A549 (cell line): ENCODE measurements at places on chromosomes 5 and 9.

GRCh38 chr9:2363138-2363745 lies 258.3 kb upstream of the VLDLR start:
- no peak for DNase-seq

DNA sequence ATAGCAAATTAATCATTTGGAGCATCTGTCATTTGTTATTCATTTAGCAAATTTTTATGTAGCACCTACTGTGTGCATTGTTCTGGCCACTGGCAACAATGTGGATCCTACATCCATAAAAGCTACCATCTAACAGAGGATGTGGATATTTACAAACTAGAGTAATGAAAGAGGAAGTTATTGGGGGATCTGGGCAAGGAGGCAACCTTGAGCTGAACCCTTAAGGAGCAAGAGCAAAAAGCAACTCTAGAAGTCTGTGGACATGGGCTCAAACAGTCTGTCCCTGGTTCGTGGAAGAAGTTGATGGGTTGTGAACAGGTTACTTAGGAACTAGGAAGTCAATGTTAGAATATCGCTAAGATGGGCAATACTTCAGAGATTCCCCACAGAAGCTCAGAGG lies 259.9 kb downstream of the SYK start:
- no peak for DNase-seq

- no peak for DNase-seq
Observed at GRCh38 chr9:137969685-137970084, 92.1 kb downstream of the CACNA1B start.

GRCh38 chr5:4189317-4189716 lies 593.7 kb downstream of the IRX1 start:
- DNase-seq: no peak

DNA sequence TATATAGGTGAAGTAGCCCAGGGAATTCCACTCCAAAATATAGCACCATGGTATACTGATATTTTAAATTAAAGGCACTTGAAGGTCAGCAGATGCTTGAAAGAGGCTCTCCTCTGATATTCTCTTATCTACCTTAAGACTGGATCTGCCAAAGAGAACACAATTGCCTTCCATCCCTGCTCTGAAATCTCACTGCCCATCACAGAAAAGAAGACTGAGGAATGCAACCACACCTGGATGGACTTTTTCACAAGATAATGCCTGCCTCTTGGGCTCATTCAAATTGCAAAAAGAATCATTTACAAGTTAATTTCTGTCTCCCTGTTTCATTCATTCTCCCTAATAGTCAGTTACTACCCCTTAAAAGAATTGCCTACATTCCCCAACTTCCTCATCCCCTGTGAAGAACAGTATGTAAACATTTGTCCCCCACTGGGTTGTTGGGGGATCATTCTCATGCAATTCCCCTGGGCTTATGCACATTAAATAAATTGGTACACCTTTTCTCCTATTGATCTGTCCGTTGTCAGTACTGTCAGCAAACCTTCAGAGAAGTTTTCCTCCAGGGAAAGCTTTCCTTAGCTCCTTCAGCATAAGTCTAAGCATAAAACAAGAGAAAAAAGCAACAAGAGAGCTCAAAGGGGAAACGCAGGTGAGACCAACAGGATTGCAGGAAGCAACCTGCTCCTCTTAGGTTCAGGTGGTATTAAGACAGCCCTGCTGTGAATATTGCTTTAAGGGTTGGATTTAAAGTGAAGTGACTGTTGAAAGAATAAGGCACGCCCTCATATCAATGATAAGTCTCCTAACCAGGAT lies 171.4 kb upstream of the SLC30A5 start:
- no peak for DNase-seq

GRCh38 chr9:73847536-73847935 lies 649.6 kb upstream of the RORB start:
- DNase-seq: no peak

DNA sequence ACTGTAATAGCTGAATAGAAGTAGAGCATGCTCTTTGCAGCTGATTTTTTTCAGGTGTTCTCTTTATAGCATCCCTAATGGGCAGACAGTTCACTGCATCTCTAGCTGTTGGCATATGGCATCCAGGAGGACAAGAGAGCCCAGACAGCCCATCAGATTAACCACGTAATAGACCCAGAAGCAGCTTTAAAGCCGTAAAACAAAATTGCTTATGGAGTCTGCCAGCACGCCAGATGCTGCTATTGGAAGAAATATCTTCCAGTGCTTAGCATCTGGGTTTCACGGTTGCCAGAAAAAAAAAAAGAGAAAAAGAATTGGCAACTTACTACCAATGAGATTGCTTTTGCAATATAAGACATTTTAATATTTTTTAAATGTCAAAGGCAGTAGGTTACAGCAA lies 869.4 kb upstream of the NUDT12 start:
- DNase-seq: no peak

GRCh38 chr9:97629156-97629555 lies 4.0 kb downstream of the TSTD2 start:
- no peak for DNase-seq

- DNase-seq: no peak
Observed at GRCh38 chr5:2185646-2186471, 303.1 kb upstream of the IRX4 start.

GRCh38 chr9:2174306-2174705 lies 159.2 kb downstream of the SMARCA2 start:
- DNase-seq: no peak

GRCh38 chr9:113899205-113899604 lies 23.1 kb downstream of the ZNF618 start:
- DNase-seq: no peak

DNA sequence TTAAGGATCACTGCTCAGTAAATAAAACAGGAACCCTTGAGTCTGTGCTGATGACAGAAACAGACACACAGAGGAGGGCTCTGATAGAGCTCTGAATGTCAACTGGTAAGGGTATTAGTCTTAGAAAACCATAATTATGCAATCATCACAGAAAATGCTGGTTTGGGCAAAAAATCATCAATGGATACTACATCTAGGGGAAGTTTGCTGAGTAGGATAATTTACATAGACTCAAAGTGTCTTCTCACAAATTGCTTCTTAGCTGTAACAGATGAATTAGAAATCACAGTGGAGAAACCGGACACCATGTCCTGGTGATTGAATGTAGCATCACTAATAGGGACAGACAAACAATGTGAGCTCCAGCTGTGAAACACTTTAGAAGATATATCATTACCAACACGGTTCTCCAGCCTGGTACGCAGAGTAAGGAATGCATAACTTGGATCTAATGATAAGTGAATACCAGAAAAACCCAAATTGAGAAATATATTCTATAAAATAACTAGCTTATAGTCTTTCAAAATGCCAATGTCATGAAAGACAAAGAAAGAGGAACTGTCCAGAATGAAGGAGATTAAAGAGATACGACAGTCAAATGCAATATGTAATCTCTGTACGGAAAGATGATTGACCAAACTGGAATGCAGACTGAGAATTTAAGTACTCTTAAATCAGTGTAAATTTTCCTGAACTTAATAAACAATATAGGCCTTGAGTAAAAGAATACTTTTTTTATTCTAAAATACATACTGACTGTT lies 17.3 kb downstream of the CHD1 start:
- no peak for DNase-seq

- DNase-seq: no peak
Observed at GRCh38 chr5:68730220-68730978, 363.4 kb upstream of the SLC30A5 start.

DNA sequence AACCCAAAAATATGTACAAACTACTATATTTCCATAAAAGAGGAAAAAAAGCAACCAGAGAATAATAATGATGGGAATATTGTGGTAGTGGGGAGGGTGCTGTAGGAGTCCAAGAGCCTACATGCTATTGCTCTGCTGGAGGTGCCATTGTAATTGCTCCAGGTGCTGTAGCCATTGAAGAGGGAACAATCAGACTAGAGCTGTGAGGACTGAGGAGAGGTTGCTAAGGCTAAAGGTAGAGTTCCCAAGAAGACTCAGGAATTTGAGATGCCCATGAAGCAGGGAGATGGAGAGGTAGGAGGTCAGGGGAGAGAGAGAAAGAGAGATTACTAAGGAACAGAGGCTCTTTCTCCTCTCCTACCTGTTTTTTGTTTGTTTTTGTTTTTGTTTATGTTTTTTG lies 394.0 kb downstream of the DMRTA1 start:
- DNase-seq: no peak

DNA sequence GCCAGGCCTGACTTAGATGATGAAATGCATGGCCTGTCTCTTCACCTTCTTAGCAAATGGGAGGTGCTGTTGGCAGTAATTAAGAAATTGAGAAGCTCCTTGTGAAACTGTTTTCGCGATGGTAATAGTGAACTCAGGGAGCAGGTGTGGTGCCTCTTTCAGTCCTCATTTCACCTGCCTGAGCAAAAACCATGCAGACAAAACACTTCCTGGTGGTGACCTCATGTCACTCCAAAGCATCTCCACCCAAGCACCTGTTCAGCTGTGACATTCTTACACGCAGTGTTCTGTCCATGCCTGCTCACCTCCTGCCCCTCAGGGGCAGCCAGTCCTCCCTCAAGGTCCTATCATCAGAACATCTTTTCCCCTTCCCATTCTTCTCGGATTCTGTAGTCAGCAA lies 146.5 kb downstream of the CD180 start:
- no peak for DNase-seq

- no peak for DNase-seq
Observed at GRCh38 chr5:148911386-148911785, 85.0 kb downstream of the ADRB2 start.

GRCh38 chr9:137825324-137825989 lies 52.1 kb upstream of the CACNA1B start:
- no peak for DNase-seq

DNA sequence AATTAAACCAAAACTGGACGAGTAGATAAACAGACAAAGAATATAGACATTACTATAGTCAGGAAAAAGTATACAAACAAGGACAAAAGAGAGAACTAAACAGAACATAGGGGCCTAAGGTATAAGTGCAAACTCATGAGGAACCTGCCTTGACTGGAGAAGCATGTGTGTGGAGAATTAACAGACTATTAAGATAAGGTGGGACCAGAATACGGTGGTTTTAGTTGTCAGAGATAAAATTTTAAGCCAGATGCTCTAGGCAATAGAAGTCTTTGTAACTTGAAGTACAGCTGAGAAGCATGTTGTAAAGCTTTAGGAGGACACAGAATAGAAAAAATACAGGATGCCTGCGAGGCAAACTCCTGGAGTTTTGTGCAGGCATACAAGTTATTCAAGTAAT lies 707.1 kb downstream of the PTPRD start:
- DNase-seq: no peak

DNA sequence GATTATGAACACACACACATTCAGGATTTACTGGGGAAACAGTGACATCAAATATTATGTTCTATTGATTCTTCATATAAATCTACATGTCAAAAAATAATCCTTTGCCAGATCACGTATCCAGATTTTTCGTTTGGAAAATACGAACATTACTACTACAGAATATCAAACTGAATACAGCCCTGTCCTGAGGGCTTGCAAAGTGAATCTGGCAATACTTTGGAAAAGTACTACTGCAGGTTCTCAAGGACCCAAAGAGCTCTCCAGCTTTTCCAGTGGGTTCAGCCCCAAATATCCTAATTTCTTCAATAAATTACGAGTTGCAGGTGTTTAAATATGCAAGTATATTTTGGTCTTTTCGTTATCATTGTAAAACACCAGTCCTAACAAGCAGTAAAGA lies 411 bp upstream of the NDUFS4 start:
- DNase-seq: peak; percentile 4

DNA sequence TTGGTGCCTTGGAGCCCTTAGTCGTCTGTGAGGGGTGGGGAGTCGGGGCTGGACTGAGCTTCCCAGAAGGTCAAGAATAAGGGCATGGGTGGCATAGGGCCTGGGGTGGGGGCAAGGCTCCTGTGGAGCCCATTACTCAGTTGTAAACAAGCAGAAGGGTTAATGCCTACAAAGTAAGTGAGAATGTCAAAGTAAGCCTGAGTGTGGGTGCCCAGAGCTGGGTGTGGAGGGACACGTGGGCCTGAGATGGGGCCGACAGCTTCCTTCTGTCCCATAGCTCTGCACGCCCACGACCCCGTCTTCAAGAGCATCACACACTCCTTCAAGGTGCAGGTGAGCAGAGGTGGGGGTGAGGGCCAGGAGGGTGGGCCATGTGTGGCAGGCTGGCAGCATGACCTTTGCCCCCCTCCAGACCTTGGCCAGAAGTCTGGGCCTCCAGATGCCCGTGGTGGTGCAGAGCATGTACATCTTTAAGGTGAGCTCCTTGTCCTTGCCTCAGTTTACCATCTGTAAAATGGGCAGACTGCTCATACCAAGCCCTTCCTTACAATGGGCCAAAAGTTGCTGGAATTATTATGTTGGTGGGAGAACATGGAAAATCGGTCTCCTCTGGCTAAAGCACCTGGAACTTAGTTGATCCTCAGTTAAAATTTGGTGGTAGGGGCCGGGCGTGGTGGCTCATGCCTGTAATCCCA lies 11.1 kb downstream of the DOLK start:
- no peak for DNase-seq

DNA sequence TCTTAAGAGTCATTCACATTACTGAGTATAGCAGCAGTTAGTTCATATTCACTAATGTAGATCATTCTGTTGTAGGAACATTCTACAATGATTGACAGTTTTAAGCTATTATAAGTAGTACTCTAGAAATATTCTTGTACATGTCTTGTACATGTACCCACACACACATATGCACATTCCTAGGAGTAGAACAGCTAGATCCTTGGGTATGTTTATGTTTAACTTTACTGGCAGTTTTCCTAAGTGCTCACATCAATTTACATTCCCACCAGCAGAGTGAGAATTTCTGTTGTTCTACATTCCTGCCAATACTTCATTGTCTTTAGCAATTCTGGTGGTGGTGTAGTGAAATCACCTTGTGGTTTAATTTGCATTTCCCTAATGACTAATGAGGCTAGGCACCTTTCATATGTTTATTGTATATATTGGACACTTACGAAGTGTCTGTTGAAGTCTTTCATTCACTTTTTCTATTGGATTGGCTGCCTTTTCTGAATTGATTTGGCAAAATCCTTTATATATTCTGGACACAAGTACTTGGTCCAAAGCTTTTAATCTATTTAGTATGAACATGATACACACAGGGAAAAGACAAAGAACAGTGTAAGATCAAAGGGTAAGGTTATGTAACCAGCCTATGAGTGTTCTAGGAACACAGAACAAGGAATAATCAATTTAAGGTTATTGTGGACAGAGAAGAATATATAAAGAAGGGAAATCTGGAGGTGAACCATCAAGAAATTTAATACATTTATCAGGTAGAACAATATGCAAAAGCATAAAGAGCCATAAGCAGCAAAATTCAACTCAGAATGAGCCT lies 95.6 kb downstream of the MLLT3 start:
- no peak for DNase-seq

GRCh38 chr9:133876144-133876543 lies 116.0 kb downstream of the VAV2 start:
- no peak for DNase-seq

GRCh38 chr9:127919253-127919815 lies 2.5 kb upstream of the ST6GALNAC4 start:
- DNase-seq: peak; percentile 98

GRCh38 chr5:10562201-10563109 lies 1.4 kb upstream of the ANKRD33B start:
- no peak for DNase-seq
